Cortex of kidney (tissue), 1 donor: ENCODE measurements at places on chromosomes 11 and 22.

DNA sequence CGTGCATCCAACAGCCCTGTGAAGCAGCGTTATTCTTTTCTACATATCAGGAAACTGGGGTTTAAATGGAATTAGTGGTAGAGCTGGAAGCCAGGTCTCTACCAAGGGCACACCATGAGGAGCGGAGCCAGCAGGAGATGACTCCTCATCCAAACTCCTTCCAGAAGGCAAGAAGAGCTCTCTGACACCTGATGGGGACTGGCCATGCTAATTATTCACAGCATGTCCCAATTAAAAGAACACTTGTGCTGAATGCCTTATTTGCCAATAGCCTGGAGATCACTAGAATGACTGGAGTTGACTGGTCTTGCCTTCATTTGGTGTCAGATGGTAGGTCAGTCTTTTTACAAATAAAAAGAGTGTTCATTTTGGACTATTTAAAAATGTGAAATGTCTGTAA is 32.9 kb upstream of the SLN start:
- DNase-seq: no peak

DNA sequence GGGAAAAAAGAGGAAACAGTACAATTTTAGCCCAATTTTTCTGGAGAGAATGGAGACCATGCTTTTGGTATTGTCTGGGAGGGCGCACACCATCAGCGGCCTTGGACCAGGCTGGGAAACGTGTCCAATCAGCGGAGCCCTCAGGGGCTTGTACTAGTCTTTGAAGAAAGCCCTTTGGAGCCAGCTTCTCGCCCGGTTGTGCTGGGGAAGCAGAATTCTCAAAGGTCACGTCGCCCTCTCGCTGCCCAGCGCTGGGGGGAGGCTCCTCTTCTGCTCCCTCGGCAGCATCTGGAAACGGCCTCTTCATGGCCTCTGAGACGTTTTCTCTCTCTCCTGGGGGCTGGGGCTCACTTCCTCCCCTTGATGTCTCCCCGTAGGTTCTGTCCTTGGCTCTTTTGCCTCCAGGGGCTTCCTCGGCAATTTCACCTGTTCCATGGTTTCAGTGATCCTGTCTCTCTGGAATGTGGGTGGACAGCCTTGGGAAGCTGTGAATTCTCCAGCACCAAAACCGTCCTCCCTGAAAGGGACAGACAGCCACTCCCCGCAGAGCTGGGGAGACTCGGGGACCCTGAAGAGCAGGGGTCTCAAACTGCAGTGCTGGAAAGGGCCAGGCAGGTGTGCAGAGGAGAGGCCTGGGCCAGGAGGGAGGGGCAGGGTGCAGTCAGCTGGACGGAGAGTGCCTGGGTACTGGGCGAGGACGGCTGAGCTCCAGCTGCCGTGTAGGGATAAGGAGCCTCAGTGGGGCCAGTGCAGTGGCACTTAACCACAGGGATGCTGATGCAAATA is 80.2 kb downstream of the RPS6KA4 start:
- no peak for DNase-seq

DNA sequence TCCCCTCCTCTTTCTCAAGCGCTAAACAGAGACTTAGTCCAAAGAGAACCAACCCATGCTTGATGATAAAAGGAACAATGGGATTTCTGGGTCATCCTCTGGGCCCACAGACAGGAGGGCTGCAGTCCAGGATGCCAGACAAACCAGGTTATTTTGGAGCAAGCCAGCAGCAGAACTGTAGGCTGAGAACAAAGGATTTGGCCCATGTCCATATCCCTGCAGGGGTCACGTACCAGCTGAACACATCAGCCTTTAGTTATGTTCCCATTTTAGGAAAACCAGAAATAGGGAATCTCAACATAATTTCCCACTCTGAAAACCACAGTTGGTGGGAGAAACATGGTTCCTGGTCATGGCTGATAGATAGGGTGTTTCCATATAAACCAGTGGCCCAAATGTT is 533.6 kb upstream of the CADM1 start:
- no peak for DNase-seq

DNA sequence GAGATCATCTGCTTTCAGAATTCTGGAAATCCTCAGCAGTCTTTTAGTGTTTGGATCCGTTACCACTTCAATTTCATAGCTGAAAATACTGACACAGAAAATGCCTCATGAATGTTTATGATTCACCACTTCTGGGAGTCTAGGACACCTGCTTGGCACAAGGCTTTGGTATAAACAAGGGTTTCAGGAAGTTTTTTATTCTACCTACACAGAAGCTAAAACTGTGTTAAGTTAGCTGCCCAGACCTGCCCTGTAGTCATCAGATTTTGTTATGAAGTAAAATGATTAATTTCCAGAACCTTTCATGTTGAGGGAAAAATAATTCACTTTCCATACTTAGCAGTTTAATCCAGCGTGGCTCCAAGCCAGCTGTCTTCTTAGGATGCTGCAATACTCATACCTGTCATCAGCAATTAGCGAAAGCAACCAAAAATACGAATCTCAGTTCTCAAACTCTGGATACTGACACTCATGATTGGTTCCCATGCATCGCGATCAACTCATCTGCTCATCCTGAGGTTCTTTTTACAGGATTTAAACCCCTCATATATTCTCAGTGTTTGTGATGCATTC is 458.5 kb upstream of the CCDC90B start:
- no peak for DNase-seq

GRCh38 chr22:41301085-41302020 is at the start of gene ZC3H7B:
Gene ZC3H7B (plus strand): TSS chr22:41301525. CDS start chr22:41320661, 19,136 bp downstream.
- no peak for DNase-seq

DNA sequence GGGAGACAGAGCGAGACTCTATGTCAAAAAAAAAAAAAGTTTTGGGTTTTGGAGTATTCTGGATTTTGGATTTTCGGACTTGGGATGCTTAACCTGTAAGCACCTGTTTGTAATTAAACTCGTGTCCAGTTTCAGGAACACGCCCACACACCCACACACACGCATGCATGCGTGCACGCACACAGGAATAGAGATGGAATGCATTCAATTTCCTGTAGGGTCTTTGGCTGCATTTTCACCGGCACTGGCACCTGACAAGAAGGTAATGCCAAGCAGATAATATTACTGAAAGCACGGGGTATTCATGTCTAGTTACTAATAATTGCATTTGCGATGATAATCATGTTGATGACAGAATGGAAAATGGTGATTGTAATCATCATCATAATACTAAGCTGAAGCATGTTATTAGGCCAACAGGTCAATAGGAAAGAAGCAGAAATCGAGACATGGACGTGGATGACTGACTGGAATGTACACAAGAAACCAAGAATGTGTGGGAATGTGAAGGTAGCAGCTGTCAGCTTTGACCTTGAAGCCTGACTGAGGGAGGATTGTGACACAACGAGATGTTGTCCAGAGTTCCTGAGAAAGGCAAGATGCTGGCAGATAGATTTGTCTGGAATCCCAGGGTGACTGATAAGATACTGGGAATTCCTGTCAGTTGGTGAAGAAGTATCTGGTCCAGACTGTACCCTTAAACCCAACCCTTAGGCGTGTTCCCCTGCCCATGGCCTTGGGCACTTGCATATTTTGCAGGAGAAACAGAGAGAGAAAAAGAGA is 108.6 kb downstream of the SYN3 start:
- DNase-seq: no peak

DNA sequence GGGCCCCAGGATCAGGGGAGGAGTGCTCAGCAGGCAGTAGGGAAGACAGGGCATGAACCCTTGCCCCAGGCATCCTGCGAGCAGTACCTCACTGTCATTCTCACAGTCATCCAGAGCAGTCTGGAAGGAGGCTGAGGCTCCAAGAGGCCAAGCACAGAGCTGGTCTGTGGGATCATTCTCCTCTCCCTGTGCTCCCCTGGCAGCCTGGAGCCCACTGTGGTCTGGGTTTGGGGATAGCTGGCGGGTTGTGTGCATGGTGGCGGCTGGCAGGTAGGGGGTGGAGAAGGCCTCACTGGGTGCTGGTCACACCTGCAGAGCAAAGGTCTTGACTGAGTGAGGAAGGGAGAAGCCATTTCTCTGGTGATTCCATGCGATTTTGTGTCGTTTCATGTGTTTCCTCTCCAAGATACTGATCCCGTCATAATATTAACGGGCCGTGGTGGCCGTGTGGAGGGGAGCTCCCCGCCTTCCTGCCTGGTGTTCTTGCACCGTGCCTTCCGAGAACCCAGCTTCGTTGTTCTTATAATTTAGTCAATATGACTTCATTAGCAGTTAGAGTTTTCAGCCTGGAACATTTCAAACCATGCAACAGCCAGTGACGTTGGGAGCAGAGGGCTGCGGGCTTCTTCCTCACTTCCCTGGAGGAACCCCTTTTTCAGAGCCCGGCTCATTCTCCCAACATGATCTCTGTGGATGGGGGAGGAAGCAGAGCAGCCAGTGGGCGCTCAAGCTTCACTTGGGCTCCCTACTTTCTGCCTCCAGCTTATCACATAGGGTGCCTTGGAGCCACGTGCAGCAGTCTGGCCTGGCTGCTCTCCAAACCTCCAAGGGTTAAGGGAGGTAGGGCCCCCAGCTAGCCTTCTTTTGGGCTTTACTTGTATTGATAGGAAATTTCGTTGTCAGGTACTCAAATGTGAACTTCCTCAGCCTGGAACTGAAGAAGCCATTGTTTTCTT is 20.8 kb upstream of the ADORA2A start:
- no peak for DNase-seq

- no peak for DNase-seq
Measured at GRCh38 chr22:27583856-27584255, 217.7 kb downstream of the MN1 start.

DNA sequence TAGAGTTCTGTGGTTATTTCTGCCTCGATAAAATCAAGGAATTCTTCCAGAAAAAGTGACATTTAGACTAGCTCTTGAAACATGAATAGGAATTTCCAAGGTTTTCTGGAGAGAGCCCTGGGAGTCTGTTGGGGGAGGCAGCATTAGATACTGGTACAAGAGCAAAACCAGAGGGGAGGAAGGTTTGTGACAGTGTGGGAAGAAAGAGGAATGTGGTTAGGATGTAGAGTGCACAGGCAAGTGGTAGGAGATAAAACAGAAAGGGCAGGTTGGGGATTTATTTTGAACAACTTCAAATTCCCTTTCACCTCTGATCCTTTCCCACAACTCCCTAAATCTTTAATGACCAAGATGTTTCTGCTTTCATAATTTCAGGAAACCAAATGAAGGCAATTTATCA is 588.4 kb downstream of the METTL15 start:
- no peak for DNase-seq

- DNase-seq: no peak
Measured at GRCh38 chr11:85590848-85591483, 36.2 kb downstream of the DLG2 start.

DNA sequence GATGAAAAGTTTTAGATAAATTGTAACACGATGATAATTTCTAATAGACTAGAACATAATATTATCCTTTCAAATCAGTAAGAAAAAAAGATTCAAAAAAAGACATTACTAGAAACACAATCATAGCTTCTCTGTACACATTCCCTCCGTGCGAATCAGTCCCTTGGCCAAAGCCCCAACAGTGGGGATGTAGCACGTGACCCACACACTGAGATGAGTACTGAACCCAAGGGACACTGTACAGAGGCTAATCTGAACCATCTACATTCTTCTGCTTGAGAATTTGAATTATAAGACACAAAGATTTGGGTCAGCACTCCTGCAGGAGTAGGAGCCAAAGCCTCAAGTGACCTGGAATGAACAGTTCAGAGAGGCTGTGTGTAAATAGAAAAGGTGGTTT is 353.7 kb downstream of the INSC start:
- DNase-seq: no peak

GRCh38 chr11:24513479-24514218 is 16.8 kb downstream of the LUZP2 start:
- DNase-seq: no peak

GRCh38 chr11:111936040-111936540 is 1.1 kb upstream of the DIXDC1 start:
- no peak for DNase-seq

- DNase-seq: no peak
Measured at GRCh38 chr11:43959321-43959995, 17.0 kb downstream of the C11orf96 start.

DNA sequence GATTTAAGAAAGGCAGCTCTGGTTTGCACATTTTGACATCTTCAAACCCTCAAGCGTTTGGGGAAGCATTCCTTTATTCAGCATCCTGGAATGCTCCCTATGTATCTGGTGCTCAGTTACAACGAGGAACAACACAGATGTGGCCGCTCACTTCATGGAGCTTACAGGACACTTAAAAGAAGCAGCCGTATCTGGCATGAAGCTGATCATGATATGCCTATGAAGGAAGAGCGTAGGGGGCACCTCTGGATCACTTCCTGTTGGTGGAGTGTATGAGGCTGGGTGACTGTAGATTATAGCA is 72.3 kb upstream of the TP53I11 start:
- DNase-seq: no peak

DNA sequence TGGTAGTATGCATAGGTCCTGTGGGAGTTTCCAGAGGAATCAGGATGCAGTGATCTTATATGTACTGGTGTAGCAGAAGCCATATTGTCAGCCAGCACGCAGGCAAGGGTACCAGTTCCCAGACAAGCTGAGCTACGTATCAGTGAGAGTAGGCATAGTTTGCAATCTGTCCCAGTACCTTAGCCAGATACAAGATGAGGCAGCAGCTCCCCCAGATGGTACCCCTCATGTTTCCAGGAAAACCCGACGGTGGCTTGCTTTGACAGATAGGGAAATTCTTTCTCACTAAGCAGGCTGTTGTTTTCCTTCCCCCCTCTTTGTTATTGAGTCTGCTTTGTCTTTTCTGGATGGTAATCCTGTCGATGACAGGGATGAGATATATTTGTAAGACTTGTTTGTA is 109.7 kb upstream of the RRM1 start:
- DNase-seq: no peak

DNA sequence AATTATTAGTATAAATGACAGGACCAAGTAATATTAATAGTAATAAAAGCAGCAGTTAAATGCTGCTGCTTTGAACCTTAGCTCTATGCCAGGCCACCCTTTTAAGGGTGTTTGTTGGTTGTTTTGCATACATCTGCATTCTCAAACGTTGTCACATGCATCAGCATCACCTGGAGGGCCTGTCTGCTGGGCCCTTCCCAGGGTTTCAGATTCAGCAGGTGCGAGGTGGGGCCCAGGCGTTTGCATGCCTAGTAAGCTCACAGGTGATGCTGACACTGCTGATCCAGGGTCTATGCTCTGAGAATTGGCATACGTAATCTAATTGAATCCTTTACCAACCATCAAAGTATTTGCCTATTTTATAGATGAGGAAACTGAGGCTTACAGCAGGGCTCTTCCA is 246.5 kb downstream of the CADM1 start:
- no peak for DNase-seq

GRCh38 chr11:100329352-100329751 is 357.7 kb upstream of the ARHGAP42 start:
- no peak for DNase-seq

DNA sequence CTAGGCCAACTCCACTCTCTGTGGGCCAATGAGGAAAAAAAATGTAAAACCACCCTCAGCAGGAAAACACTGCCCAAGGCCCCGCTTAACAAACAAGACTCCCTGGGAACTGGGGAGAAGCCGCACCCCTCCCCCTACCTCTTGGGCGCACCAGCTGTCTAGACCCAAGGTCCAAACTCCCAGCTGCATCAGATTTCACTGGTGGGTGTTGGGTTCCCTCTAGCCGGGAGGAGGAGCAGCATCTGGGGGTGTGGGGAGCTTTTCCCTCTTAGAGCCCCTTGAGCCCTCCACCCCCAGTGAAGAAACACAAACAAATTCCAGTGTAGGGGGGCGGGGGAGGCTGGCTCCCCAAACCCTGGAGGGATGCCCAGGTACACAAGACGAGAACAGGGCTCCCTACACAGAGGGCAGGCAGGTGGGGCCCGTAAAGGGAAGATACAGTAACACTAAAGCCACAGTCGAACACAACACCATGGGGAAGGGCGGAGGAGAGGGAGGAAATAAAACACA is 64.9 kb downstream of the NECTIN1 start:
- DNase-seq: no peak

- DNase-seq: no peak
Measured at GRCh38 chr22:39482768-39483167, 19.3 kb upstream of the MIEF1 start.
